ENCODE measurements at places on chromosomes 11 and 22. TPM values are rescaled to one million over a fixed set of nuclear protein-coding genes. Genes with fewer than 3 reads are reported as not detected.

GRCh38 chr11:73397468-73398131 is 21.4 kb downstream of the RELT start:
- DNase-seq = no peak

GRCh38 chr11:16468735-16469453 is 112.5 kb upstream of the SOX6 start:
- DNase-seq = no peak

GRCh38 chr22:48576333-48577013 is 1251.2 kb downstream of the BRD1 start:
- peak; percentile 63 for DNase-seq

- DNase-seq = no peak
Observed at GRCh38 chr22:32882774-32883530, 81.4 kb downstream of the TIMP3 start.

DNA sequence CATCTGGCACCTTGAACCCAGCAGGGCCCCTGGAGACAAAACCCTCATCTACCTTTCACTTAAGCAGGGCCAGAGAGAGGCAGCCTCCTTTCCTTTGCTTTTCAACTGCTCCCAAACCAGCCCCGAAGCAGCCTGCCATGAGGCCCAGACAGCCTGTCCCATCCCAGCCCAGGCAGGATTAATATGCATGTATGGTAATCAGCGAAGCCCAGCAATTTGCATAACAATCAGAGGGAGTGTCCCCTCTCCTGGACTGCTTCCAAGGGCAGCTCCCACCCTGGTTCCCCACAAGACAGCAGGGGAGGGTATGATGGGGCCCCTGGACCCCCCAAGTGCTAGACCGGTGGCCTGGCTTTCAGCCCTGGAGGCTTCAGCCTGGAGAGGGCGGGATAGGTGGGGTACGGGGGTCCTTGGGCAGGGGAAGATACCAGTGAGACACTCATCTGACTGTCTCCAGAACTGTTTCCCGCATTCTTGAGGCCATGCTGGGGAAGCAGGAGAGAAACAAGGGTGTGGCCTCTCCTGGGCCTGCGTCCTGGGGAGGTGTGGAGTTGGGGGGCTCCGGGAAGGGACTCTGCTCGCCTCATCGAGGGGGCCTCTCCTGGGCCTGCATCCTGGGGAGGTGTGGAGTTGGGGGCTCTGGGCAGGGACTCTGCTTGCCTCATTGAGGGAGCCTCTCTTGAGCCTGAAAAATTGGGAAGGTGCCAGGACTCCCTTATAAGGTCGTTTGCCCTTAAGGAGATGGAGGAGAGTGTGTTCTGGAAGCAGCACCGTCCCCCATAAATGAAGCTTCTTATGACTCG is 93.2 kb upstream of the PRR5 start:
- no peak for DNase-seq

DNA sequence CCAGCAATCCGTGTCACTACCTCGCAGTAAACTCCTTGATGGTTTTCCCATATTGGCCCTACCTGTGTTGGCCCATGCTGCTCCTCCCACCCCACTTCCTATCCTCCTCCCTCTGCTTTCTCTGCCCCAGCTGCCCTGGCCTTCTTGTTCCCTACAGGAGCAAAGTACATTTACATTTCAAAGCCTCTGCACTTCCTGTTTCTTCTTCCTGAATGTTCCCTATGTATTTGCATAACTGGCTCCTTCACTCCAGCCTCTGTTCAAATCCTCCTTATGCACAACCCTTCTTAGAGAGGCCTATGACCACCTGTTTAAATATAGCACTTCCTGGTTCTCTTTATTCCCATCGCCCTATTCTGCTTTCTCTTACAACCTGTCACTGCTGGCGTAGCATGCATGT is 62.2 kb downstream of the PARVA start:
- DNase-seq = no peak

DNA sequence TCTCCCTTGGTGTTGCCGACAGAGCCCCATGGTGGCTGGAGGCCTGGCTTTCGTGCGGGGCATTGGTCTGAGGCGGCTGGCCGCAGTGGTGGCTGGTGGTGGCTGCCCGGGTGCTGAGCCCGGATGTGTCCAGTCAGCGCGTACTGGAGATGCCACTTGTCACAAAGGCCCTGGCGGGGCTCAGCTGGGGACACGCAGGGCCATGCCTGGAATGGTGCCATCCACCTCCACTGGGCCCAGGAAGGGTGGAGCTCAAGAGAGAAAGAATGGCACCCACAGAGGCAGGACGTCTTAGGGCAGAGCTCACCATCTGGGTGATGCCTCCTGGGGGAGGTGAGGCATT is 92.5 kb downstream of the CEP164 start:
- no peak for DNase-seq

- DNase-seq = no peak
Observed at GRCh38 chr11:97123237-97123636, 733.4 kb downstream of the JRKL start.

DNA sequence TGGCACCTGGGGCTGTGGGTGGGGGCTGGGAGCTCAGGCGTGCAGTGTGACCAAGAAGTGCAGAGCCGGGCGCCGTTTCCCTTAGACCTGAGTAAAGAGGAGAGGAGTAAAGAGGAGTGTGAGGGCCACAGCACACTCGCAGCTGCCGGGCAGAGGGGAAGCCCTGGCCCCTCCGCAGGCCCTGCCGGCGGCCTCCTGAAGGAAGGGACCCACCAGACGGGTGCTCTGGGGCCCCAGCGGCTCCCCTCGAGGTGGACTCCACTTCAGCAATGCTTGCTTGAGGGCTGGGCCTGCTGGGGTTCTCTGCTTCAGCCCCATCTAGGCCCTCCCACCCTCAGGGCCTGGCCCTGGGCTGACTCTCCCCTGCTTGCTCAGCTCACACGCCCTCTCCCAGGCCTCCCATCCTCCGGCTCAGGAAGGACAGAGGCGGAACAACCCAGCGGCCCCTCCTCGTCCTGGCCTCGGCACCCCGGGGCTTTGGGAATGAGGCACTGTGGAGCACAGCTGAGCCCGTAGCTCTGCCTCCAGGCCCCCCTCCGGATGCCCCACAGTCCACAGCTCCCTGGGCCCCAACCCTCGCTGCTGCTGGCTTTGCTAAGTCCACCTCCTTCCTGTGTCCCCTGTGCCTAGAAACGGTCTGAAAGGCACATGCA is 1198.7 kb downstream of the BRD1 start:
- no peak for DNase-seq

DNA sequence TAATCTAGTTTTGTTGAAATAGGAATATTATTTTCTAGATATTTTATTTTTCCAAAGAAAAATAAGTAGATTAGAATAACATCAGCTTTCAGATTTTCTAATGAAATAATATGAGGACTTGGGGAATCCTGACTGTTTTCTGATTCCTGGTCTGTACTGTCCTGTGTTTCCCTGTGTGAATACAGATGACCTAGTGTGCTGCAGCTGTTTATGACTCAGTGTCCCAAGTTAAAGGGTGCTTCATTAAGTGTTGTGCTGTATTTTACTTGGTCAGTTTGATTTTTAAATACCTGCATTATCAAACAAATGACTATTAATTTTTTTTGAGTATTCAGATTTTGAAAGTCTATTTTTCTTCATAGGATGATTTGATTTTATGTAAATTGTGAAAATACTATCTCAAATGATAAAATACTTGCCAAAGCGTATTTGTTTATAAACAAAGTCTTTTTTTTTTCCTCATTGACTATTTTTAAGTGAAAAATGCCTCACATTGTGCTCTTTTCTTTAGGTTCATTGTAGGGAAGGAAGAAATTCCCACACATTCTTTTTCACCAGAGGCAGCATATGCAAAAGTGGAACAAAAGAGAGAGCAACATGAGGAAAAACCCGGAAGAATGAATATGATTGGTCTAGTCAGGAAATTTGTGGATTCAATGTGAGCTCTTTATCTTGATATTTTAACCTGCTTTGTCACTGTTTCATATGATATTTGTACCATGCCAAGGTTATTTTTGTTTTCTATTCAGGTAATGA is 264.2 kb downstream of the TMEM135 start:
- no peak for DNase-seq

- DNase-seq = no peak
Observed at GRCh38 chr11:110654456-110654855, 57.8 kb downstream of the ARHGAP20 start.

DGAT2 gene
- total RNA-seq = 15.7 TPM

LRRC56 gene
- 1.4 TPM for total RNA-seq

GLYAT gene
- 0.32 TPM for total RNA-seq

NTM gene
- total RNA-seq = 0.12 TPM

USP2 gene
- 6.5 TPM for total RNA-seq

PTPRCAP gene
- total RNA-seq = 0.63 TPM

APOBEC3B gene
- total RNA-seq = 3.7 TPM

OR51I1 gene
- total RNA-seq = 0.28 TPM

Measured in pancreas (tissue), 10 donors.